Large intestine (tissue), 12 donors: ENCODE measurements at places on chromosomes 16 and 17. TPM values are rescaled to one million over a fixed set of nuclear protein-coding genes. Genes with fewer than 3 reads are reported as not detected.

DNA sequence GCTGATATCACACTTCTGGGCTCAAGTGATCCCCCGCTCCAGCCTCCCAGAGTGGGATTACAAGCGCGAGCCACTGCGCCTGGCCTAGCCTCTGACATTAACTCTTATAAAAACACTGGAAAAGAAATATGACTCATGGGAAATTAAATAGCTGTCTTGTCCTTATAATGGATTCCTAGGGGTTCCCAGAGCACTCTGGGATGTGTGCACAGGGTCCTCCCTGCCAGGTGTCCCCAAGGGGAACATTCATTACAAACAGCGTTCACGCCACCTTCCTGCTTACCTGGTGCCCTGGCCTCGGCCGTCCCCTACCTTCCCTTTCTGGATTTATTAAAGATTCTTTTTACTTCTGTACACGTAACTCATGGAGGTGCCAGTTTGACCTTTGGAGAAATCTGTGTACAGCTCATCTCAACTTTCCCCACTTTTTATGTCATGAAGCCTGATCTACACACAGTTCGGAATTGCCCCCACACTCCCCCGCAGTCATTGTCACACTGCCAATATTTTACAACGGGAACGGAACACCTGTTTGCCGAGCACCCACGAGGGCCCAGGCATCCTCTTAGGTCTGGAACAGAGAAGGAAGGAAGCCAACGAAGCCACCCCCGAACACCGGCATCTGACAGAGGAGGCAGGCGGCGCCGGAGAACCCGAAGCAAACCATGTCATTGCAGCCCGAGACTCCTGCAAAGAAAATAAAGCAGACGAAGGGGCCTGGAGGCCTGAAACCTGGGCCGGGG, 39.7 kb upstream of the MEAK7 start:
- DNase-seq, result no peak

- no peak for DNase-seq
These were observed 160.3 kb upstream of the DYNLRB2 start for GRCh38 chr16:80380514-80380913.

DNA sequence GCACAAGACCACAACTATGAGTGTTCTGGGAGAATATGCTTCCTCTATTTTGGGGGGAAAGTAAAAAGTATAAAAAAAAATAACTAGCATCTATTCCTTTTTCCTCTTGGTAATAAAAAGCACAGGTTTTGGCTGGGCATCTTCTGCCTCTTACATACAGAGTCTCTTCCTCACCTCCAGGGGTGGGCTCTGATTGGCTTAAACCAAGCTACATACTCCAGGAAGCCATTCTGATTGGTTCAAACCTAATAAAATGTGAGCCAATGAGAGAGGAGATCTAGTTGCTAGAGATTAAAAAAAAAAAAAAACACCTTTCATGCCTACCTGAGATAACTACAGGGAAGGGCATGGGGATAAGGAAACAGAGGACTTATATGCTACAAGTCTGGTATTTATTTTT, 365.9 kb upstream of the ERCC4 start:
- no peak for DNase-seq

- DNase-seq, result peak; percentile 85
These were observed 156.6 kb upstream of the ZFHX3 start for GRCh38 chr16:73204359-73205152.

The ZP2 gene
- 0.27 TPM for polyA plus RNA-seq

- DNase-seq, result no peak
These were observed 90.5 kb upstream of the ZNF750 start for GRCh38 chr17:82930043-82930923.

The PRSS33 gene
- 0.13 TPM for polyA plus RNA-seq

DNA sequence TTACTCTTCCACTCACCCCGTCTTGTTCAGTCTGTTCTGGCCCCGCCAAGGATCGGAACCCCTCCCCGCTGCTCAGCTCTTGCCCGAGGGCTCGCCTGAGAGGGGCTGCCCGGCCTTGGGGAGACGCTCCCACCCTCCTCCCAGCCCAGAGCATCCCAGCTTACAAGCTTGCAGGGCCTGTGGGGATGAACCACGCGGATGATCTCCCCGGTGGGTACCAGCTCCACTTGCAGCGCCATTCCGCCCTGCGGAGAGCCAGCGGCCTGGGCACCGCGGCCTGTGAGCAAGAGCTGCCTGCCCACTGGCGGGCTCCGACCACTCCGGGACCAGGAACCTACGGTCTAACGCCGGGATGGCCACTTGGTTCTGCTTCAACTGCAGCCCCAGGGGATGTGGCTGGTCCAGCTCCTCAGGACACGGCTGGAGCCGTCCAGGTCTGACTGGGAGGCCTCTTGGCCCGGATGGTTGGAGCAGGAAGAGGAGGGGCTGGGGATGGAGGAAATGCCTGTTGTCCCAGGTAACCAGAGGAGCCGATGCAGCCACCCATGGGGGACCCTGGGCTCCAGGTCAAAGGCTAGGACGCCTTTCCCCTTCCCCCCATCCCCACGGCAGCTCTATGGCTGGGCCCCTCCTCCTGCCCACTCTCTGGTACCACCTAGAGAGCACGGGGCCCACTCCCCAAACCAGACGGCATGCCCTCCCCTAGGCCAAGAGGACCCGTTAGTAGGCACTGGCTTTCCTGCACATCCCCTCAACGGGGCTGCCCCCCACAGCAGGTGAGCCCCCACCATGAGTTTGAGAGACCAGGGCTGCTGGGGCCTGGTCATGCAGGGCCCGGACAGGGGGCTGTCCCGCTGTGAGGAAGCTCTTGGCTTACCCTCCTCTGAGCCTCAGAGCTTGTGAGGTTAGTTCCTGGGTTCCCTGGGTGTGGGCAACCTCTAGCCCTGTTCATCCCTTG, at the start of gene MYO1C:
Gene MYO1C, minus strand, starts transcription at position 438 of the 958 bp plus-strand sequence. Its CDS starts 199 bp downstream, at position 239.
- DNase-seq, result no peak

GRCh38 chr17:69448431-69449102, 34.1 kb downstream of the MAP2K6 start:
- DNase-seq, result peak; percentile 84

DNA sequence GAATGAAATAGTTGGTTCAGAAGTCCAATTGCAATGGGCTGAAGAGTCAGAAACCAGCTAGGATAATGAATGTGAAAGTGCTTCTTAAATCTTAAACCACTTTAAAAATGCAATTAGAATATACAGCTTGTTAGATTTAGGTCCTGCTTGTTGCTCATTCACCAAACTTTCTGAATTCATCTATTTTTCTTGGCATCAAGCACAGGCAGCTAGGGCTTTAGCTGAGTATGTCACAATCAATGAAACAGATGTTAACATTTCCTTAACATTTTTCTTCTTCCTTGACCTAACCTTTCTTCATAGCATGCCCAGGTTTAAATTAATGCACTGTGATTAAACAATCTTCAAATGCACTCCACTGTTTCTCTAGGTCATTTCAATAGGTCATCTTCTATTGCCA, 14.4 kb downstream of the KIF2B start:
- no peak for DNase-seq

GRCh38 chr16:57791195-57791892, 10.9 kb downstream of the KIFC3 start:
- DNase-seq, result no peak

GRCh38 chr17:40091691-40092397, 8.5 kb downstream of the NR1D1 start:
- no peak for DNase-seq

DNA sequence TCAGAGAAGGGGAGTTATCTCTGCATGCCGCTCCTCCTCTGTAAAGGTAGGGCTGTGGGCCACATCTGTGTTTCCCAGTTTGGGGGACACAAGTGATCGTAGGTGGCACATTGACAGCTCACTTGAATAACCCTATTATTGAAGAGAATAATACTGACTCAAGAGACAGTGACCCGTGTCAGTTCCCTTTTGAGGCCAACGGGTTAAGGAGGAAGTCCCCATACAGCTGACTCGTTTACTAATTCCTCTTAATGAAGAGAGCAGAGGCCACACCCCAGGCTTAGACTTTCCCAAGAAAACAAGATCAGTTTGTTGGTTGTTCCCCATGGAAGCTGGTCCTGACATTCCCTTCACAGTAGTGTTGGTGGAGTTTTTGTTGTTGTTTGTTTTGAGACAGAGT, 33.0 kb downstream of the IL4R start:
- DNase-seq, result no peak

The AIPL1 gene
- polyA plus RNA-seq, result not detected

The OTOP2 gene
- polyA plus RNA-seq, result 1.6 TPM

The CCL8 gene
- 0.39 TPM for polyA plus RNA-seq

- DNase-seq, result no peak
These were observed 5.5 kb upstream of the PRKCB start for GRCh38 chr16:23830276-23830675.

DNA sequence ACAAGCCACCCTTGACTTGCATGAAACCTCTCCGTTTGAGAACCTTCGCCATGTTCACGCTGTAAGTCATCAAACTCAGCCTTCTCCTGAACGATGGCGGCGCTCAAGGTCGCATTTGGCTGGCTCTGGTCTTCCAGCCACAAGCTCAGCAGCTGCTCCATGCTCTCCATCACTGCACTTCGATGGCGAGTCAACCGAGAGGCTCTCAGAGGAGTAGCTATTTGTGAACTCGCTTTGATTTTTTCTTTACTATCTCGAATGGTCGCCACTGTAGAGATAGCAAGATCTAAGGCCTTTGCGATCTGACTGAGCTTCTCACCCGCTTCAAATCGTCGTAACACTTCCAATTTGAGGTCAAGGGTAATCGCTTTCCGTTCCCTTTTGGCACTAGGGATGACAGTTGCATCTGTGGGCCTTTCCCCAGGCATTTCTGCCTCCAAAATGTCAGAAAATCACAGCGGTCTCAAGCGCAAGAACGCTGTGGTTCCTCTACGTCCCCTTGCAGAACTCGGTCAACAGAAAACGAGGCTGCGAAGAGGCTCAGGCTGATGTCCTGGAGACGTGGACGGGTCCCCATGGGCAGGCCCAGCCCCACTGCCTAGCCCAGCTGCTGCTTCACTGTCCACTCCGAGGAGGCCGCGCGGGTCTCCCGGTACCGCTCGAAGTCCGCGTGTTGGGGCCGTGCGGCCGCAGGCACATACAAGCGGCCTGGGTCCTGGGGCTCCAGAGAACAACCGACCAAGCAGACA, 23.1 kb downstream of the DEF8 start:
- DNase-seq, result no peak

The IRX6 gene
- not detected for polyA plus RNA-seq

DNA sequence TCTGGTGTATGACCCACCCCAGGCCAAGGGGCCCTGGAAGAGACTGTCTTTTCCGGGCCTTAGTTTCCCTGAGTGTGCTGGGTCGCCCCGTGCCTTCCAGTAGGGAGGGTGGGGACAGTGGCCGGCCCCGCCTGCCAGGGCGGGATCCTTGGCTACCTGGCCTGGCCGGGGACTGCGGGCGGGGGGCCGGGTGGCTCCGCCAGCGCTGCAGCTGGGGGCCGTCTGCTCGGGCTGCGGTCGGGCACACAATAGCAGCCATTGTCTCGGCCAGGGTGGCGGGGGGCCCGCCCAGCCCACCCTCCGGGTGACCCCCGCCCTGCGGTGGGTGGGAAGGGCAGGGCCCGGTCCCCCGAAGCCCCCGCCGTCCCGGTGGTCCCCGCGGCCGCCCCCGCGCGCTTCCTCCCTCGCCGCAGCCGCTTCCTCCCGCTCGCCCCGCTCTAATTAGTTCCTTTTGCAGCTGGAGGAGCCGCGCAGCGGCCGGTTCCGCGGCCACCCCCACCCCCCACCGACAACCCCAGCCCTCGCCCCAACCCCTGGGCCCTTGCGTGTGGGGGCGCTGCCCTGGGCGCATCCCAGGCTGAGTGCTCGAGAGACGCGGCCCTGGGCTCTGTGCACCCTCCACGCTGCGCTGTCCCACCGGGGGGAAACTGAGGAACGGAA, 11.6 kb downstream of the GLIS2 start:
- no peak for DNase-seq

DNA sequence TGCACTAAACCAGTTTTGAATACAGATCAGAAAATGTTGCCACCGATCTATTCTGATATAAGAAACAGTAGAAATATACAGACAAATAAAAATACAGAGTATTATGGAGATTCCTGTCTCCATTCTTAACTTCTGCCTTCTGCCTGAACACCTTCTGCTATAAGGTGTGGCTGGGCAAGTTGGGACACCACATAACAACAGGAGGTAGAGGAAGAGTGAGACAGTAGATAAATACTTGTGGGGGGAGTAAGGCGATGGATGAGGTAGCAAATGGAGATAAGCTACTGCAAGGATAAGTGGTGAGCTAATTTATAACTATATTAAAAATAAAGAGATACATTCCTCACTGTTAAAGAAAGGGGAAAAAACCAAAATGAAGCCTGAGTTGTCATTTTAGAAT, 143.7 kb downstream of the CDH8 start:
- DNase-seq, result no peak

DNA sequence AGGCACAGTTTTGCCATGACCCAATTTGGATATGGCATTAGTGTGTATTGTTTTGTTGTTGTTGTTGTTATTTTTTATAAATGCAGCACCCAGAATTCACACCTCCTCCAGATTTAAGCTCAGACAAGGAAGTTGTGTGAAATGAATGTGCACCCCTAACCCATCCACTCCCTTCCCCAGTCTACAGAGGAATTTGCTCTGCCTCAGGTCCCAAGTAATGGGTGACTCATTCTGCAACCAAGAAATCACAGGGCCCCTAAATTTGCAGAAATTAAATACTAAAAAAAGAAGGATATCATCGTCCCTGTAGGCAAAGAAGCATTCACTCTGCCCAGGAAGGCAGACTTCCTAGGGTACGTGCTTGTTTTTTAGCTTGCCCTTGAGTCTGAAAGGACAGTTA, 62.3 kb downstream of the CLEC16A start:
- no peak for DNase-seq
